ENCODE measurements at places on chromosomes 2 and 18.

DNA sequence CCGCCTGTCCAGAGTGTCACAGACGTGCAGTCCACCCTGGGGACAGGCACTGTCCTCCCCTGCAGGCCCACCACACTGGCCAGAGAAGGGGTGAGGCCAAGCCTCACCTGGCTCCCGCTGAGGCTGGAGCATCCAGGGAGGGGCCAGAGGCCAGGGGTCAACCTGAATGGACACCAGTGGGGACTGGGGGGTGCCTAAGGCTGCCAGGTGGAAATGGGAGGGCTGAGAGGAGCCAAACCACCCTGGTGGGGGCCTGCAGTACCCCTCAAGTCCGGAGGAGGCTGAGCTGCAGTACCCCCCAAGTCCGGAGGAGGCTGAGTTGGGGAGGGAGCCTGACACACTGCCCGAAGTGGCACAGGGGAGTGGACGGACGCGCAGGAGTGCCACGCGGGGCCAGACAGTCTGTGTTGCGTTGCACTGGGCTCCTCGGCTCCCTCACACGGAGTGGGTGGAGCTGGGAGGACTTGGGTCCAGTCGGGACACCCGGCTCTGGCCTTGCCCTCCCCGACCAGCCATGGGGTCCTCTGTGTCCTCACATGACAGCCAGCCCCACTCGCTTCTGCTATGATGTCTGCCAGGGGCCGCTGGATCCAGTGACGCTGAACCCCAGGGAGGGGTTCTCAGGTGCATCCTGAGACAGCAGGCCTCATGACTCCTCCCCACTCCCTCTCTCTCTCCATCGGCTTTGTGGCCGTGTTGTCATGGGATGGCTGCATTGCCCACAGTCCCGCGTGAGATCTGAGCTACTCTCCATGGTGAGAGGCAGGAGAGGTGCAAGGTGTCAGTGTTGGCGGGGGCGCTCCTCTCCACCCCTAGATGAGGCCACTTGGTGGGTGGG, 22.3 kb upstream of the GPC1 start:
- DNase-seq: no peak

DNA sequence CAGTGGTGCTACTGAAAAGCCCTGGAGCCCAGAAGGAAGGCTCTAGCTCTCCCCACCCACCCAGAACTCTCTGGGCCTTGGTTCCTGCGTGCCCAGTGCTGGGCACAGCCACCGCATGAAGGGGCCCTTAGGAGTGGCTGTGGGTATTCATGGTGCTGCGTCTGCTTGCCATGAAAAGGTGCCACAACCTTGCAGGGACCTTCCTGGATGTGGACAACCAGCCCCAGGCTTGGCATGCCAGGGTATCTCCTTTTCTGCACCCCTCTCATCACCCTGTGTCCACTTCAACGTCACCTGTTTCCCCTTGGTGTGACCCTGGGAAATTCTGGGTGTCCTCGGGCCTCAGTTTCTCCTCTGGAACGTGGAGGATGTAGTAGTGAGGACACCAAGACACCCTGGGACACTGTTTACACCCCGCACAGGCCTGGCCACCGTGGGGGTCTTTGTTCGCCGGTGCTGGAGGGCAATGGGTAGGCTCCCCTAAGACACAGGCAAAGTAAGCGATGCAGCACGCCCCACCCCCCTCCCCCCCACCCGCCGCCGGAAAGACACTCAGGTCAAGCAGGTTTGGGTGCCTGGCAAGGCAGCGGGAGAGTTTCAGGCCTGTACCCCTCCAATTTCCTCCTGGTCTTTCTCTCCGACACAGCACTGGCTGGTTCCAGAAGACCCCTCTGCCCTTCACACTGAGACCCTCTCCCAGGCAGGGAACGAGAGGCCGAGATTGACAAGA, 34.8 kb upstream of the TAF1B start:
- DNase-seq: no peak

DNA sequence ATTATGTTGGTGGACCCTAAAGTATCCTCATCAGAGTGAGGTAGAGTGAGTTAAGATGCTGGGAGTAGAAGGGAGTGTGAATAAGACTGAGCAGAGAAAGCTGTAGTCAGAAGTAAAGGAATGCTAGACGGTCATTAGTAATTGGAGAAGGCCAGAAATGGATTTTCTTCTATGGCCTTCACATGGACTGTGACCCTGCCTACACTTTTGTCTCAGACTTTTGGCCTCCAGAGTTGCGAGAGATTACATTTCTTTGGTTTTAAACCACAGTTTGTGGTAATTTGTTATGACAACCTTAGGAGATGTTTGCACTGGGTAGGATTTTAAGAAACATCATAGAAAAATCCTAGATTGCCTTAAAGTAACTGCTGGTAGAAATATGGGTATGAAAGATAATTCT, 1267.7 kb upstream of the TMEFF2 start:
- DNase-seq: no peak

- peak; percentile 50 for DNase-seq
These were observed at the start of gene ZDBF2 for GRCh38 chr2:206274434-206275311. Gene ZDBF2, plus strand, starts transcription at chr2:206274663. Its CDS starts 7,187 bp downstream, at chr2:206281850.

DNA sequence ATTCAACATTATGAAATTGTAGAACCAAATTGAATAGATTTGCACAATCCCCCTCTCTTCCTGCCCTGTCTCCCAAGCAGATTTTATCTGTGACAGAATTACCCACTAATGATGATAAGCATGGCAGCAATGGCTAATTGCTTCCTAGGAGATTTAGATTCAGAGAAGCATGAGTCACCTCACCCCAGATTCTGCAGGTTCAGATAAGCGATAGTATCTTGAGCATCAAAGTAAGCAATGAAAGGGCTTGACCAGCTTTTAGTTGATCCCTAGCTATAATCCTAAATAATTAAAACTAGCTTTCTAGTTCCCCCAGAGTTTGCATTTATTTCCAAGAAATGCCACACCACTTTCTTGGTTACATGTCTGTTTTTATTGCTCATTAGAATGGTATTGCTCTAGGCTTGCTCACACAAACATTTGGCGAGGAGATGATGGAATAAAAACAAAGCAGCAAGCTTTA, 204.3 kb downstream of the GULP1 start:
- no peak for DNase-seq

DNA sequence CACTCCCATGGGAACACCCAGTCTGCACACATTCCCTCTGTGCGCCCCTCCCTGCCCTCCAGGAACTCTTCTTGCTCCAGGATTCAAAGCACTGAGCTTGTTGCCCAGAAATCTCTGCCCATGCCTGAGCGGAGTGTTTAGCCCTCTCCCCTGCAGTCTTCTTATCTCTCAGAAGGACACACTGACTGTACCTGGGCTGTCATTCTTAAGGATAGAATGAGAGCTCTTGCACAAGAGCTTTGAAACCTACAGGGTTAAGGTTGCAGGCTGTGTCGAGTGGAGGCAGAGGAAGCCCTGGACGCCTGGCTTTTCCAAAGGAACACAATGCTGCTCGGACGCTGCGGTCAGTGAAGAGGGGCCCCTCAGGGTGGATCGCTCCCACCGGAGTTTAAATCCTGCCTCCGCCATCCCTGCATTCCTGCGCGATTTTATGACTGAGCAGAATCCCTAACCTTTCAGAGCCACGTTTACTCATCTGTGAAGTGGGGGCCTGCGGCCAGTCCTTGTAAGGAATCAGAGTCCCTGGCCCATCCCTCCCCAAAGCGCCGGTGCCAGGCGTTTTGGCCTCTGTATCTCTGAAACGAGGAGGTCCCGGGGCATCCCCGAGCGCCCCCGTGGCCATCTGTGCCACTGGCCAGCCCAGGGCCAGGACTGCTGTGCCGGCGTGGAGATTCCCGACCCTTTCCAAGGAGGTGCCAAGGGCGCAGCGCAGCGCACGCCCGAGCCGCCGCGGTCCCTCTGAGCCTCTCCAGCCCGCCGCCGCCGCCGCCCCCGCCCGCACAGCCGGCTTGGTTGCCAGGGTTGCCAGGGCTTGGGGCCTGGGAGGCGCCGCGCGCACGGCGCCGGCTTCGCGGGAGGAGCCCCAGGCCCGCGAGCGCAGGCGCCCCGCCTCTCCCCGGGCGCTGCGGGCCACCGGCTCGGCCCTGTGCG, 58.9 kb downstream of the FAM168B start:
- DNase-seq: peak; percentile 27

DNA sequence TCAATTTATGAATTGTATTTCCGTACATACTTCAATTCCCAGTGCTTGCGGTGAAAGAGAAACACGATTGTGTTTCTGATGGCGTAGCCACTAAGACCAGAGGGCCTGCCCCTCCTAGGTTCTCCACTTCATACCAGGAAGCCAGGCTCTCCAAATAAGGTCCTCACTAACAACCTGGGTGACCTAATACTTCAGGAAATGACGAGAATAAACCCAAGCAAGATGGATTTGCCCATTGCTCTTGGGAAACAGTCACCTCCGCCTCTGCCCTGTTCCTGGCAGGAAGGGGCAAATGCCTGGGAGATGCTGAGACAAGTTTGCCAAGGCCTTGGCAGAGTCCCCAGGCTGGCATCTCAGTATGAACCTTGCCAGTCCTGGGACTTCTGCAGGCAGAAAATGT, 41.8 kb downstream of the TTC32 start:
- DNase-seq: no peak

DNA sequence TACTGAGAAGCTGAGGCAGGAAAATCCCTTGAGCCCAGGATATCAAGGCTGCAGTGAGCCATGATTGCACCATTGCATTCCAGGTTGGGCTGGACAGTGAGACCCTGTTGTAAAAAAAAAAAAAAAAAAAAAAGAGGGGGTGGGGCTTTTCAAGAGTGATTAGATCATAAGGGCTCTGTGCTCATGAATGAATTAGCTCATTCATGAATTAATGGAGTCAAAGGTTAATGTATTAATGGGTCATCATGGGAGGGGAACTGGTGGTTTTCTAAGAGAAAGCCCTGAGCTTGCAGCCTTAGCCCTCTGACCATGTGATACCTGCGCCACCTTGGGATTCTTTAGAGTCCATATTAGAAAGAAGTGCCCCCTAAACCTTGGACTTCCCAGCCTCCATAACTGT, 4.5 kb downstream of the SLC19A3 start:
- no peak for DNase-seq

DNA sequence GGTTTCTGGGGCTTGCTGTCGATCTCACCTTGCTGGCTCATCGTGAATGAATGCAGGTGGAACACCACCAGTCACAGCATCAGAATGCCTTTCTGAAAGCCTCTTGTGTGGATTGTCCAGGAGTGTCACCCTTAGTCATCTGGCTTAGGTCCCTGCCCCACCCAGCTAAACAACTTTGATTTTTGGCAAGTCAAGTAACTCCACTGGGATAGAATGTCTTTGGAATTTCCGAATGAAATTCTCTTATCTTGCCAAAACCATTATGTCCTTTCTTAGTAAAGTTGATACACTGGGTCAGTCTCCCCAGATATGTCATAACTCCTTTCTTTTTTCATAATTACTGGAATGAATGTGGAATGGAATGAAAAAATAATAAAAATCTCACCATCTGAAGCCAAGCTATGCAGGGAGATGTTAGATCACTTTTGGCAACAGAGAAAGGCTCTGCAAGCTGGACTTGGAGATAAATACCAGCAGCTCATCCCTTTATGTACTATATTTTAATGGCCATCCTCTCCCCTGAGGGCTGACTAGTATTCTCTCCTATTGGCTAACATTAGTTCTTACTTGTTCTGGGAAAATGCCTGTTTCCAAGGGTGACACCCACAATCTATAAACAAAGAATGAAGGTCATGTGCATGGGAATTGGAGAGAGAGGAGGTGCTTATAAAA, 35.4 kb downstream of the INSIG2 start:
- DNase-seq: no peak

- peak; percentile 34 for DNase-seq
These were observed 42.1 kb downstream of the BMP10 start for GRCh38 chr2:68828887-68829708.

- no peak for DNase-seq
These were observed 32.2 kb upstream of the GLI2 start for GRCh38 chr2:120703330-120703994.

- DNase-seq: no peak
These were observed 3.4 kb downstream of the CASP8 start for GRCh38 chr2:201263779-201264178.

DNA sequence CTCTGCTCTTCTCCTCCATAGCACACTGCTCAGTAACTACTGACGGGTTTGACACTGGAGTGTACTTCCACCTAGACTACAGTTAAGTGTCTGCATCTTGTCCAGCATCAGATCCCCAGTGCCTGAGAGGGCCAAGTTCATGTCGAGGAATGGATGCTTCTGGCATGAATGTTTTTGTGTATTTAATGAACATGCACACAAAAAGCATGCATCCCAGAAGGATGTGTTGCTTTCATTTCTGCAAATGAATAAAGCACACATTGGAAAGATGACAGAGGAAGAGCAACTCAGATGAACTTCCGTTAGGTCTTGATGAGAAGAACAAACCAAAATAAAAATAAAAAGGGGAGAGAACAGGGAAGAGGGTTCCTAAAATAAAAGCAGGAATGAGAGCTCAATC, 27.9 kb downstream of the C2orf49 start:
- no peak for DNase-seq

GRCh38 chr2:41934329-41934958, 113.4 kb upstream of the PKDCC start:
- DNase-seq: no peak

- DNase-seq: no peak
These were observed 46.5 kb downstream of the TMEM18 start for GRCh38 chr2:630451-631320.

GRCh38 chr2:128311755-128312341, 6.8 kb downstream of the HS6ST1 start:
- DNase-seq: no peak

DNA sequence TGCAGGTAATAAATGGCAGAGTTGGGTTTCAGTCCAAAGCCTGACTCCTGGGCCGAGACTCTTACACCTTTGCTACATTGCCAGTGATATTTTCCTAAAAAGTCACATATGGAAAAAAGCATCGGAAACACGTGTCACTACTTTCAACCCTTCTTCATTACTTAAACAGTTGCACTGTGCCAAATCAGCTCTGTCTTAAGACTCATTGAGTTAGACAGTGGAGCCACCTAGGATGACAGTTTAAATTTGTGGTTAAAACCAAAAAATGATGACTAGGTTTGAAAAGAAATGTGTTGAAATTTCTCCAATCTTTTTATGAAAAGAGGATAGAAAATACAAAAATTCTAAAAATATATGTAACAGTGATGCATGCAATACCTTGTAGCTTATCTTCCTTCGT, 97.5 kb downstream of the TMEM247 start:
- DNase-seq: no peak

- no peak for DNase-seq
These were observed 178.7 kb downstream of the ZNF385B start for GRCh38 chr2:179682756-179683155.

- no peak for DNase-seq
These were observed 121.7 kb downstream of the MMADHC start for GRCh38 chr2:149465873-149466272.
